ENCODE measurements at places on chromosomes 1 and 21.
A peak's percentile ranks its signal among the peaks of the same experiment; 100 is the strongest.

DNA sequence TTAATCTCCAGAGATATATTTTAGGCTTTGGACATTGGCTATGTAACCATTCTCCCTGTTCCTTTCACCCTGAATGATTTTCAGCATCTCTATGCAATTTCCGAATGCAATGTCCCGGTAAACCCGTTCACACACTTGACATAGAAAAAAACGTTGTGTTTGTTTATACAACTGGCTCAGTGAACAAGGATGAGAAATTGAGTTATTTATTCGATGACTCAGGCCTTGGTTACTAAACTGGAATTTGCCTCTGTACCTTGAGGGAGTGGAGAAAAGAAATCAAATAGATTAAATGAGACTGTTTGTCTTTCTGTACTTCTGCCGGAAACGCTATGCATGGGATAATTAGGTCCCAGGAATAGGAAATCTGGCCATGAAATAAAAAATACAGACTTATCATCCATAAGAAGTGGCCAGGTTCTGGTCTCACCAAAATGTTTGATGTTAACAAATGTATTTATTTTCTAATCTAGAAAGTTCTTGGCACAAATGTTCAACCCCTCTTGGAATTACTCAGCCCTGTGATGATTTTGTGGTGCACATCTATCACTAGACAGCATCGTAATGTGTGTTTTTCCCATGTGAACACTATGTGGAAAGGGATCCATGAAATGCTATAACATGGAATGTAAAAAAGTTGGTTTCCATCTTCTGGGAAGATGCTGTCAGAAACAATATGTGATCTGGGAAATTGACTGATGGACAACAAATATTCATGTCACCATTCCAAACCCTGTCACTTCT is 253.9 kb downstream of the DUSP10 start:
- peak; percentile 82 for DNase-seq

DNA sequence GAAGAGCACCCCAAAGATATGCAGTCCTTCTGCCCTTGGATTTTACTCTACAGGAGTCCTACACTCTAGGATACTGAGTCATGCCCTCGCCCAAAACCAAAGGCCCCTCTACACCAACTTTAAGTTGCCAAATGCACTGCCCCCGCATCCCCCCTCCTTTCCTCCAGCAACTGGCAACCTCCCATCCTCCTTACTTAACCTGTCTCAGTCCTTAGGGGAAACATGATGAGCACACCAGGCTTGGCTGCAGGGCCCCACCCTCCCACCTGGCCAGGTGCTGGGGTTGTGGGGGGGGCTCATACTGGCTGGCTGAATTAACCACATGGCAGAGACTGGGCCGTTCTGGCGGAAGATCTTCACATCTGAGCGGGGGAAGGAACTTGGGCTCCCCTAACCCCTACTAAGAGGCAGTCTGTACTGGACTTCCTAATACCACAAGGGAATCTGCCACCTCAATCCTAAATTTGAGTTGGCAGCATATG is 1.2 kb downstream of the HDGF start:
- peak; percentile 62 for DNase-seq

- DNase-seq = peak; percentile 42
These were observed 97.4 kb downstream of the KCNH1 start for GRCh38 chr1:211036381-211037060.

DNA sequence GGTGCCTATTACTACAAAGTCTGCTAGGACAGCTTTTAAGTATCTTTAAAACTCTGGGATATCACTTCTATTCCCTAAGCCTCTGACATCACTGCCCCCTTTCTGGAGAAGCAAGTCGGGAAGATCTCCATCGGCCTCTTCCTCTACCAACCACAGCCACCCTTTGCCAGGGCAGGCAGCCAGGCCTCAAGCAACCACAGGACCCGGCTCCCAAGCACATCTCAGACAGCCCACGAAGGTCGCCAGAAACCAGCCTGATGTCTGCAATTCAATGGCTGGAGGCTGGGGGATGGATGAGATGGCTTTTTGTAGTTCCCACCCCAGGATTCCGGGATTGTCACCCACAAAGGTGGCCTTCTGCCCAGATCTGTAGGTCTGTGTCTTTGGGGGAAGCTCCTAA is 70.7 kb downstream of the LGR6 start:
- no peak for DNase-seq

DNA sequence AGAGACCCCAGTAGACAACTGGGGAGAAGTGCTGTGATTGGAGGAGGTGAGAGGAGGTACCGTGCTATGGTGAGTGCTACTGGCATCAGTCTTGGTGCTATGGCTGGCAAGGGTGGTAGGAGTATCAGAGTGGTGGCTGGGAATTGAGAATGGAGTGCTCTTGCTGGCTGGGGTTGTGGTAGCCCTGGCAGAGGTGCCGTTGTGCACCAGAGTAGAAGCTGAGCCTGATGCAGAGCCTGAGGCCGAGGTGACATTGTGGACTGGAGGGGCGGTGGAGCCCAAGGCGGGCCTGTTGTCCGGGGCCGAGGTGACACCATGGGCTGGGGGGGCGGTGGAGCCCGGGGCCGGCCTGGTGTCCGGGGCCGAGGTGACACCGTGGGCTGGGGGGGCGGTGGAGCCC is 14.6 kb downstream of the TRIM46 start:
- no peak for DNase-seq

DNA sequence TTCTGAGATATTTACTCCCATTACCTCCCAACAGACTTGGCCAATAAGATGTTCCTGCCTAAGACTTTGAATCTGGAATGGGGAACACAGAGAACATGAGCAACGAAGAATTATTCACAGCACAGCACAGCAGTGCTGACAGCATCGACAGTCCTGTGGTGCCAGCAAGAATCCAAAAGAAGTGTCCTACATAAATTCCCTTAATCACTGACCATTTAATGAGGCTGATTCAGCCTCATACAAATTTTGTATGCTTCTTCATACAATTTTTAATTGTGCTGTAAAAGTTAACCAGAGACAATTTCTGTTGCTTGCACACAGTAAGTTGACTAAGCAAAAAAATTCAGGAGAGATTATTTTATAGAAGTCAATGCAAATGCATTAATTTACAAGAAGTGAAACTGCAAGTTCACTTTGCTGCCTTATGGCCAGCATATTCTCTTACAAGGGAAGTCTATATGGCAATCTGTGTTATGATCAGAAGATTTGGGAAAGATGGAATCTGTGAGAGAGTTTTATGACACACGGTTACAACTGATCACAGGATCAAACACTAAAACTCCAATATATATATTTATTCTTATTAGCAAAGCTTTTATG is 855.9 kb downstream of the LTN1 start:
- peak; percentile 53 for DNase-seq

DNA sequence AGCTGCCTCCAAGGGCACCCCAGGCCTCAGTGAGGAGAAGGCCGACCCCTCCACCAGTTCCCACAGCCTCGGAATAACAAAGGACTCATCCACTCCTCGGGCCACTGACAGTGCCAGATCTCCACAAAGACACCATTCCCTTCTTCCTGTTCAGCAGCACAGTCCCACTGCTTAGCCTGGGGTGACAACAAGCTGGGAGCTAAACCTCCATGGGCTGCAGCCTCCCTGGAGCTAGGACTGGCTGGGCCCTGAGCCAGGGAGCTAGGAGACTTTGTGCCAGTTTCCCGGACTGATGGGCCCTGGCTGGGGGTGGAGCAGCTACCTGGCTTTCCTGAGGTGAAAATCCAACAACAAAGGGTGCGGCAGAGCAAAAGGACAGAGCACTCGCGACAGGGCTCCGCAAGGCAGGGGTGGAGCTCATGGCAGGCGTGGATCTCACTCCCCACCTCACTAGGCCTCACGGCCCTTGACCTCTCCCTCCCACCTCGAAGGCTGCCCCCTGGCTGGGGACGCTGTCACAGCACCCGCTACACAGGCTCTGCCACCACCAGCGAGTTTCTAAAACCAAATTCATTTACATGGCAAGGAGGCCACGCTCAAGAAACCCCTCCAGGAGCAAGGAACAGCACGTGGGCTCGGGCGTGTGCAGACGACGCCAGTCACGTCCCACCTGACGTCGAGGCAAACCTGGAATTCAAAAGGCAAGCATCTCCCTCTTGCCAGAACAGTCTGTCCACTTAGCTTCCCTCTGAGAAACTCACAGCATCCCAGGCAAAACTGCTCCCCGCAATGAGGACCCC is 13.8 kb downstream of the SLC35E2B start:
- DNase-seq = no peak

- DNase-seq = no peak
These were observed 18.6 kb downstream of the ACOT11 start for GRCh38 chr1:54566438-54567141.

DNA sequence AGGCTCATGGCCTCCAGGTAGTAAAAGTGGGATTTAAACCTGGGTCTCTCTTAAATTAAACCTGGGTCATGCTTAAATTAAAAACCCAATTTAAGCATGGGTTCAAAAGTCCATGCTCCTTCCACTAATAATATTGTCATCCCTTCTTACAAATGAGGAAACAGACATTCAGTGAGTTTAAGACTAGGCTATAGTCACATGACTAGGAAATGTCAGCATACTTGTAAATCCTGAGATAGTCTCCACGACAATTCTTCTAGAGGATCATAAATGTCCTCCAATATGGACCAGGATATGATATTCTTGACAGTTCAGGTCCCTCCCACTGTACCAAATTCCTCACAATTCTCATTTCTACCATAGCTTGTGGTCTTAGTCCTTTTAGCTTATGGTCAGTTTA is 10.5 kb upstream of the IGFN1 start:
- no peak for DNase-seq

- peak; percentile 57 for DNase-seq
These were observed 12.2 kb downstream of the KIAA0319L start for GRCh38 chr1:35544976-35545375.

GRCh38 chr1:178724376-178724727 is 692 bp upstream of the RALGPS2 start:
- no peak for DNase-seq

GRCh38 chr1:79042117-79042516 is 35.6 kb upstream of the ADGRL4 start:
- peak; percentile 61 for DNase-seq

All from EL (cell line).